ENCODE measurements at places on chromosomes 6 and 20. TPM values are rescaled to one million over a fixed set of nuclear protein-coding genes. Genes with fewer than 3 reads are reported as not detected.
A peak's percentile ranks its signal among the peaks of the same experiment; 100 is the strongest.

RBBP8NL gene
- total RNA-seq = not detected

DNA sequence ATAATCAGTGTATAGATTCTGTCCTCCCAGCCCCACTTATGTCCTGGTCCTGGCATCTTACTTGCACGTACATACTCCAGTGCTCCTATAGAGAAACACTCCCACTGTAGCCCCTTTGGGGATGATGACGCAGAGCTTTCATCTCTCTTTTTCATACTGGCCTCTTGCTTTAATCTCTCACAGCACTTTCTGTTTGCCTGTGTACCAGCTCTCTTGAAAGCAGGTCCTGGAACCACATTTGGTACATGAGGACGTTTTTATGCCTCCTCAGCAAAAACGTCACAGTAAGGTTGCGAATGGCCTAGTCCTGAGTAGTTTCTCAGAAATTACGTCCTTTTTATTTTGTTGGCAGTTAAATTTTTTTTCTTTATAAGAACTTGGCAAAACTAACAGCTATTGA lies 10.8 kb downstream of the L3MBTL3 start:
- DNase-seq = no peak

DNA sequence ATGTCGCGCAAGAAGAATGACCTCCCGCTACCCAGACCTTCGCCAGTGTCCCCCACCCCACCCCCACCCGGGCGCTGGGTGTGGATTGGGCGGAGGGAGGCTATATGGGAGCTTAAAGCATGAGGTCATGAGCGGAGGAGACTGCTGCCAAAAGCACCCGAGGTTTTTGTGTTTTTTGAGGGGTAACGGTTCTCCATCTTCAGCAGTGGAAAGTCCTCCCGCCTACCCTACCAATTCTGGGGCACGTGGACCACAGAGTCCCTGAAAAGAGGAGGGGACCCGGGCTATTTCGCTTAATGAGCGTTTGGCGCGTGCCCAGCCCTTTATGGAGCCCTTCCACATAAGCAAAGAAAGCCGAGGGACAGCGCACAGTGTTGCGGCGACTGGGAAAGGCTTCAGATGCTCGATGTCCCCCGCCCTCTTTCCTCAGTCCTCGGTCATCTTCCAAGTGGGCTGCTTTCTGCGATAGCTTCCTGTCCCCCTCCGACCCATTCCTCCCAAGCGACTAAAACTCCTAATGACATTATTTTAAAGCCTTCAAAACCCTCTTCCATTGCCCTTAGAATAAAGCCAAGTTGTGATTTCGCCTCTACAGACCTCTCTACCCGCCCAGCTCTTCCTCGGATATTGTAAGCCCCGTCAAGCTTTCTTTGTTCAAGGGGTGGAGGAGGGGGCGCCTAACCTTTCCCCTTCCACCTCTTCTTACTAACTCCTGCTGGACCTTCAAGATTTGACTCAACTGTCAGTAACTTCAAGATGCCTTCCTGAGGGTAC lies 2.1 kb upstream of the TRERF1 start:
- peak; percentile 80 for DNase-seq

VNN1 gene
- 3.2 TPM for total RNA-seq

NPBWR2 gene
- not detected for total RNA-seq

DNA sequence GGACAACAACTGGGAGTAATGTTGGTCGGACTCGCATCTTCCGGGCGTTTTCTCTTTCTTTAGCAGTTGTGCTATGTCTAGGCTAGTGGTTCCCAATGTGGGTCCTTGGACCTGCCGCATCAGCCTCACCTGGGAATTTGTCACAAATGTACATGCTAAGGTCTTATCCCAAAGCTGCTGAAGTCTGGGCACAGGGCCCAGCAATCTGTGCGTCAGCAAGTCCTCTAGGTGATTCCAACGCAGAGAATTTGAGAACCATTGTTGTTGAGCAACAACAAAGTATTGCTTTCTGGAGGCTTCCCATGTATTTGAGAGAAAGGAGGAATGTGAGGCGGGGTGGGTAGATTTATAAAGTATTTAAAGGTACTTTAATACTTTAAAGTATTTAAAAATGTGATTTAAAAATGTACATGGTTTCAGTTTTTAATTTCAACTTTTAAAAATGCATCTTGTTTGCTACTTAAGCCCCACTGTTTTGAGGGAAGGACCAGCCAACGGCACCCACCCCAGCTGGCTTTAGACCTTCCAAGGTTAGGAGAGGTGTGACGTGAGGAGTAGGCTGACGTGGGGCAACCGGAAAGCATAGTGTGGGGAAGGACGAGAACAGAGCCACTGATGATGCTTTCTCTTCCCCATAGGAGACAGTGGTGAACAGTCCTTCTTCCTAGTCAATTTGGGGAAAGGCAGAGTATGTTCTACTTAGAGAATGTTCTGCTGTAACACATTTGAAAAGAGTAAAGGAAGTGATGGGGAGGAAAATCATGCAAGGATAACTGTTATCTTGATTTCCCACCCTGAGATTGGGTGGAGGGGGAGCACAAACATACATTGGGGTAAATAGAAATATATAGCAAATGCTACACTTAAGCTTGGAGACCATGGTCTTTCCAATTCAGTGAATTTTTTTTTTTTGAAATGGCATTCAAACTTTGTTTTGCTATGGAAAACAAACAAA lies 4.3 kb downstream of the UST start:
- DNase-seq = no peak

GRCh38 chr6:86251106-86251505 lies 608.4 kb upstream of the SYNCRIP start:
- DNase-seq = no peak

DNA sequence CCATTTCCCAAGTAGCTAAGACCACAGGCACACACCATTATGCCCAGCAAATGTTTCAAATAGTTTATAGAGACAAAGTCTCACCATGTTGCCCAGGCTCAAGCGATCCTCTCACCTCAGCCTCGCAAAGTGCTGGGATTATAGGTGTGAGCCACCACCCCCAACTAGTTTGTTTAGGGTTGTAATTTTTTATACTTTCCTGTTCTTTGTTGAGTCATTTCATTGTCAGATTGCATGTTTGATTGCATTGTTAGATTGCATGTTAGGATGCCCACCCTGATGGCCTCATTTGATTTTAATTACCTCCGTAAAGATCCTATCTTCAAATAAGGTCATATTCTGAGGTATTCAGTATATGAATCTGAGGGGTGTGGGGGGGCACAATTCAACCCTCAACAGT lies 73.3 kb upstream of the SASH1 start:
- DNase-seq = no peak
